ENCODE measurements at places on chromosomes 12 and 14.
A peak's percentile ranks its signal among the peaks of the same experiment; 100 is the strongest.

DNA sequence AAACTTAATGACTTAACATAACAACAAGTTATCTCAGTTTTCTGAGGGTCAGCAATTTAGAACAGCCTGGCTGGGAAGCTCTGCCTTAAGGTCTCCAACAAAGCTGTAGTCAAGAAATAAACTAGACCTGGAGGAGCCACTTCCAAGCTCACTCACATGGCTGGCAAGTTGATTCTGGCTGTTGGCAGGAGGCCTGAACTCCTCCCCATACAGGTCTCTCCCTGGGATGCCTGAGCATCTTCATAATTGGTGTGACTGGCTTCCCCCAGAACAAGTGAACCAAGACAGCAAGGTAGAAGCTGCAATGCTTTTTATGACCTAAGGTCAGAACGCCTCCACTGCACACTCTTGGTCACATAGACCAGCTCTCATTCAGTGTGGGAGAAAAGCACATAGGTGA lies 128.3 kb downstream of the SAMD4A start:
- DNase-seq: no peak

GRCh38 chr14:90538716-90539495 lies 142.1 kb downstream of the CALM1 start:
- DNase-seq: no peak

DNA sequence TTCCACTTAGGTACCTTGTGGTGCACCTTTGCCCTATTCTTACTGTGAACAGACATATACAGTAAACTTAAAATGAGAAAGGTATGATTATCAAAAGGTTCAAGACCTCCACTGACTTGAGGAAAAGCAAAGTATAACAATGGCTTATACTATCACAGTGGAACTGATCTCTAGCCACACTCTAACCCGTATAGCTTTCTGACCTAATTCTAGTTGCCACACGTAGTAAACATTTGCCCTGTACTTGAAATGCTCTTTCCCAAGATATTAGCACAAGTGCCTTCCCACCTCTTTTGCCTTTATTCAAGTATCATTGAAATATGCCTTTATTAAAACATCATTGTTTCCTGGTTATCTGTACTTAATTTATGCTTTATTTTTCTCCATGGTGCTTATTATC lies 250.4 kb upstream of the PPFIA2 start:
- no peak for DNase-seq

DNA sequence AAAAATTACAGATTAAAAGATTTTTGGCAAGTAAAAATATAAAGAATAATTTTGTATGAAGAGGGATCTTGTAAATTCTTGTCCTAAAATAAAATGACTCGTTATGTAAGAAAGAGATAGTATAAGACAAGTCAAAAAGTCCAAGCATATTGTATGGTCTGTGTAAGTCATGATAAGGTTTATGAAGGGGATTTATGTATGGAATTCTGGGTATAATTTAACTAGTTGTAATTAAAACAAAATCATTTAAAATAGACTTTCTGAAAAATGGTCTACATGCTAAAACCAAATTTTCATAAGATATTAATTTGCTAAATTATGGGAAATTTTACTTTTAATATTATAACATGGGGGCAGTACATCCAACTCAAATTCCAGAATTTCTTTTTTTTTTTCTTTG lies 17.6 kb upstream of the PEX5 start:
- DNase-seq: no peak

- DNase-seq: no peak
Observed at GRCh38 chr12:28870839-28871440, 278.1 kb upstream of the FAR2 start.

GRCh38 chr14:32531942-32532515 lies 202.9 kb downstream of the AKAP6 start:
- no peak for DNase-seq

DNA sequence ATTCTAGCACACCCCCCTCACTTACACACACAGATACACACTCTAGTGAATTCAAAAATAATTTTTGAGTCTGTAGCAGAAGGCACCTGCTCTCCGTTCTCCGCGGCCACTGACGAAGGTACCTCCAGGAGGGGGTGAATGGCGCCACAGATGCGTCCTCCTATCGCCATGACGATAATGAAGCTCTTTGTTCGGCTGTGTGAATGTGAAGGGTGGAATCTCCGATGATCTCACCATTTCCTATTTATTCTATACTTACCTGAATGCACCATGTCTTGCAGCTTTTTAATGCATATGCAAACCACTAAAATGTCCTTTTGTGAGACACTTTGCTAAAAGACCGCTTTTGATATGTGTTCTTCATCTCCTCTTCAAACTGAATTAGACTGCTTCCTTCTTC lies 162.7 kb downstream of the EGLN3 start:
- no peak for DNase-seq

DNA sequence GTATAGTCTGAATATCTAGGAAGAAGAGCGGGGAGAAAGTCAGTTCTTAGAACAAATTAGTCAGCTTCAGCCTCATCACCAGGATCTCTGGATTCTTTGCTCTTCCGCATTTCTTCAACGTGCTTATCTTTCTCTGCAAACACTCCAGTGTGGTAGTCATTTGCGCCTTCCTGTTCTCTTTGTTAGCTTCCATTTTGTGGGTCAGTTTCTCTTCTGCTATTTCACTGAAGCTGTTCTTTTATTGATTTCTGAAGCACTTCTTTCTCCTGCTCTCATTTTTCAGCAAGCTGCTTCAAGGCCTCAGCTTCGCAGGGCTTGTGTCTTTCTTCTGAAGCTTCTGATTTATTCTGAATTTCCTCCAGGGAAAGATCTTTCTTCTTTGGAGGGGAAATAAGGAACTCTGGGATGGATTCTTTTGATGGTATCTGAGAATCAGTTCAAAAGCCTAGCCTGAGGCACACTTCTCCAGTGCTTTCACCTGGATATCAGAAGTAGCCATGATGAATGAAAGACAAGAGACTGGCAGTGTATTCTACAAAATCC lies 13.5 kb downstream of the AMN1 start:
- no peak for DNase-seq

DNA sequence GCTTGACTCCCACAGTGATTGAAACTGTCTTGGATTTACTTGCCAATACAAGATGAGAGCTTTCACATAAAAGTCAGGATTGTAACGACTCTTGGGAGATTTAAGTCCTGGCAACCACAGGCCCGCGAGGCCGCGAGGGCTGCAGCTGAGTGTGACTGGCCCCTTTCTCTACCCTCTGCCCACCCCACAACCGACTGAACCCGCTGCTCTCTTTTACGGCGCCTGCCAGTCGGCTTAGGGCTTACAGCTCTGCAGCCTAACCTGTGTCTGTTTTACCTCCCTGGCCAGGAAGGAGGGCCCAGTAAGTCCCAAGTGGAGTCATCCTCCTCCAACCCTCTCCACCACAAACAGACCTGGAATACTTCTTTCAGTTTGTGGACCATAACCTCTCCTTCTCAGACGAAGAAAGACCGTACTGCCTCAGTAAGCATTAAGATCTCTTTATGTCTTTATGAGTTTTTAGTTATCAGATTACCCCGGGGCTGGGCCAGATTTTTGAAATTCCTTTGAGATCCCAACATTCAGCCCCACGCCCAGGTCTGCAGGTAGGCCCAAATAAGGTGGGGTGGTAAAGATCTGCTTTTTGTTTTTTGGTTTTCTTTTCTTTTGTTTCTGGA lies 12.6 kb upstream of the TIGAR start:
- DNase-seq: no peak

DNA sequence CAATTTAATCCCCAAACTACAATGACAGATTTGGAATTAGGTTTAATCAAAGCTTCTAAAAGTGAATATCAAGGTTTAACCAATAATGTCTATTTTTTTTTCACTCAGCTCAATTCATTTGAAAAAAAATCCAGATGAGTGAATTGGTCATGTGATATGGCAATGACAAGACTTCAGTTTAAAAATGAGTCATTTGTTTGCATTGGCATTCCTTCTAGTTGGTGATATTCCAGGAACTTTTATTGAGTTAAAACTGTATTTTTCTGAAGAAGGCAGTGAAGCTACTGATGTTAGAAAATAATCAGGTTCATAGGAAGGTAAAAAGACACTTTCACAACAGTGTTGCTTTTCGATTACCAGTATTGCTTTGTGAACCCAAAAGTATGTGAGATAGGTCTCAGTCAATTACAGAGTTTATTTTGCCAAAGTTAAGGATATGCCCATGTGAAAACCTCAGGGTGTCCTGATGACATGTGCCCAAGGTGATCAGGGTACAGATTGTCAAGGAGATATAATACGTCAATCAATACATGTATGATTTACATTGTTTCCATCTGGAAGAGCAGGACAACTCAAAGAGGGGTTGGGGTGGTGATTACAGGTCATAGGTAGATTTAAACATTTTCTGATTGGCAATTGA lies 1214.9 kb downstream of the GALC start:
- DNase-seq: peak; percentile 86

- DNase-seq: no peak
Observed at GRCh38 chr14:105366386-105367074, 31.8 kb upstream of the TEX22 start.

DNA sequence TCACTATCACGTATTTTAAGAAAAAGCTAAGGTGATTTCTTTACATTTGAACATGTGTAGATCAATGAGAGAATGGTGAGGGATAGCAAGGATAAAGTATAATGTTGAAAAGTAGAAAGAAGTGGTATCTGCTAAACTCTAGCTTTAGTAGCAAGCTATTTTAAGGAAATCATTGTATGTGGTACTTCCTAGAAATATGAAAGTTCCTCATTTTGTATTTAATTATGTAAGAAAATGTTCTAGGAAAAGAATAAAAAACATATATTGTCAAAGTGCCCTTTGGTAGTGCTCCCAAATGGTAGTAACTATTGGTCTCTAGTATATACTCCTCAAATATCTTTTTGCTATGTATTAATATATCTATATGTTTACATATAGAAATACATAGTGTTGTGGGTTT lies 35.7 kb downstream of the RAB21 start:
- DNase-seq: no peak

- DNase-seq: peak; percentile 18
Observed at GRCh38 chr14:74566174-74567141, 45.6 kb downstream of the LTBP2 start.

GRCh38 chr14:32377046-32377646 lies 48.0 kb downstream of the AKAP6 start:
- peak; percentile 72 for DNase-seq

DNA sequence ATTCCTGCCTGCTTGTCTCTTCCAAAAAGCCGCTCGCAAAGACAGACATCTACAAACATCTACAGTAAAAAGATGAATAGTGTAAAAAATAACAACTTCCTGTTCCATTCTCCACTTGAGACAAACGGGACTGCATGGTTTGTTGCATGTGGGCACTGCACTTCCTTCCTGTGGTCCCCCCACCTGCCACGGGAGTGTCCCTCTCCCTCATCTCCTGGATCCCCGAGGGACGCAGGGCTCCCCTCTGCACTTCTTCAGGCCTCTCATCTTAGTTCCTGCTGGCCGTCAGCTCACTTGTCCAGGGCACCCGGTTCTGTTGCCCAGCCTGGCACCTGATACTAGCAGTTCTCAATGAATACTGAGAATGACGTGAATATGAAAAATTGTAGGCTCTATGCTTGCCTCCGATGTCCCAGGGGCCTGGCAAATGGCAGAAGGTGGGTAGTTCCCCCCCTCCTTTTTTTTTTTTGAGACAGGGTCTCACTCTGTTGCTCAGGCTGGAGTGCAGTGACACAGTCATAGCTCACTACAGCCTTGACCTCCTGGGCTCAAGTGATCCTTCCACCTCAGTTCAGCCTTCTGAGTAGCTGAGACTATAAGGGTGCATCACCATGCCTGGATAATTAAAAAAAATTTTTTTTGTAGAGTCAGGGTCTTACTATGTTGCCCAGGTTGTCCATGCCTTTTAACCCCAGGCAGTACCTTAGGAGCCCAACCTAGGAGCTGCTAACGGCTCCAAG lies 3.5 kb upstream of the KLC1 start:
- DNase-seq: no peak

- DNase-seq: no peak
Observed at GRCh38 chr14:31068235-31068634, 42.1 kb upstream of the STRN3 start.

GRCh38 chr14:101761881-101762529 lies 496 bp downstream of the PPP2R5C start:
- DNase-seq: no peak

- peak; percentile 82 for DNase-seq
Observed at GRCh38 chr12:91109148-91109564, 2.1 kb downstream of the LUM start.

DNA sequence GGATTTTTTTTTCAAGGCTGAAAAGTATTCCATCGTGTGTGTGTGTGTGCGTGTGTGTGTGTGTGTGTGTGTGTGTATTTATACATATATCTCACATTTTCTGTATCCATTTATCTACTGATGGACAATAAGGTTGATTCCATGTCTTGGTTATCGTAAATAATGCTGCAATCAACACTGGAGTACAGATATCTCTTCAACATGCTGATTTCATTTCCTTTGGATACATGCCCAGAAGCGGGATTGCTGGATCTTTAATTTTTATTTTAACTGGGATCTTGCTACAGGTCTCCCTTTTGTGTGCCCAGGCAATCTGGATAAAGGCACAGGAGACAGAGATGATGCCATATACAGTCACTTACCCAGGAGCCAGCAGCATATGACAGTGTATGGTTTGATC lies 338.1 kb downstream of the SOX5 start:
- peak; percentile 2 for DNase-seq

DNA sequence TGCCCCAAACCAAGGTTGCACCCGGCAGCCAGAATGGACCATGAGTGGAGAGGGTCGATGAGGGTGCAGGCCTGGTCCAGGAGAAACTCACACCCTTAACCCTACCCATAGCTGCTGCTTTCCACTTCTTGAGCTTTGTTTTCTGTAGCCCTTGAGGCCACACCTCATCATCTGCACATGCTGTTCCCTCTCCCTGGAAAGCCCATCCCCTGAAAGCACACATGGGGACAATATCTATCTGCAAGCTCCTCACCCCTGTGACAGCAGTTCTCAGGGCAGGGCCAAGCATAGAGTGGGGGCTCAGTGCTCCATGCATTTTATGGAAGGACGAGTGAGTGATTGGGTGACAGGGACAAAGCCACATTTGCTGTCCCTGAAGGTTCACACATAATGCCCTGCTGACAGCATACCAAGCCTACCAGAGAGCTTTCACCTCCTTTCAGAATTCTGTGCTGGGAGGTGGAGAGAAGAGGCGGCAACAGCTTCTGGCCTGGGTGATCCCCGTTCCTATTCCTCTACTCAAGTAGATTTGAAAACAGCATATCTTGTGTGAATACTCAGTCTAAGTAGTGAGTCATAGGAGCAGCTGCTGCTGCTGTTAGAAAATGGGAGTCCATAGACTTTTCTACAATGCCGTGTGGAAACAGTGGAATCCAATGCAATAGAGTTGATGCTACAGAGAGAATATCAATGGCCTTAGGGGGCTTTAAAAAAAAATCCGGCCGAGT lies 44.6 kb downstream of the SRGAP1 start:
- peak; percentile 56 for DNase-seq

DNA sequence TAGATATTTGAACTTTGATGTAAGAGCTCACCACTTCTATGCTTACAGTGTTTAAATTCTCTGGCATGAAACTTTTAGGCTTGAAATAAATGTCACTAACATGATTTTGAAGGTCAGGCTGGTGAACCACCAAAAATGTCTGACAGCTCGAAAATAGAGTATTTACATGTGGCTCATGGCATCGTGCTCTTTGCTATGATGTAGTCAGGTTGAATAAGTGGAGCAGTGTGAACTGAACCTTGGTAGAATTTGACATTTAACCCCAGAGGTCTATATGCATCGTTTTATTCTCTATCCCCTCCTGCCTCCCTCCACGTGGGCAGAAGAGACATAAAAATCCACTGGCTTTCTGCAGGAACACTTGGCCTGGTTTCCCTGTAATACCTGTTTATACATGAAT lies 369.7 kb upstream of the ATP2B1 start:
- DNase-seq: no peak
